ENCODE measurements at places on chromosomes 12 and 14.

- DNase-seq, result no peak
Observed at GRCh38 chr12:113880326-113880725, 85.8 kb downstream of the RBM19 start.

DNA sequence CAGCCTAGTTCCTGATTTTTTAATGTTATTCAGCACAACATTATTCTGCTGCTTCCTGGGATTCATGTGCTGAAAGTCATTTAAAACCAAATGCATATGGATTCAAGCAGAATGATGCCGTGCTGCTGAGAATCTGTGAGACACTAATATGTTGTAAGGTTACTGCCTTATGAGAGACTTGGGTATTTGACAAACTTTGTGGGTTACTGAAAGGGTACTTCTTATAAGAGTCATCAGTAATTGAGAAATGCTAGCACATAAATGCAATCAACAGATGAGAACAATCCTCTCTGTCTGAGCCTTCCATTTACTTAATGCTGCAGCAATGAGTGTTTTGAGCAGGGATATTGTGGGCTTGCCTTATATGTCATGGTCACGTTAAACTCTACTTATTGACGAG, 175.7 kb downstream of the NPAS3 start:
- DNase-seq, result no peak

DNA sequence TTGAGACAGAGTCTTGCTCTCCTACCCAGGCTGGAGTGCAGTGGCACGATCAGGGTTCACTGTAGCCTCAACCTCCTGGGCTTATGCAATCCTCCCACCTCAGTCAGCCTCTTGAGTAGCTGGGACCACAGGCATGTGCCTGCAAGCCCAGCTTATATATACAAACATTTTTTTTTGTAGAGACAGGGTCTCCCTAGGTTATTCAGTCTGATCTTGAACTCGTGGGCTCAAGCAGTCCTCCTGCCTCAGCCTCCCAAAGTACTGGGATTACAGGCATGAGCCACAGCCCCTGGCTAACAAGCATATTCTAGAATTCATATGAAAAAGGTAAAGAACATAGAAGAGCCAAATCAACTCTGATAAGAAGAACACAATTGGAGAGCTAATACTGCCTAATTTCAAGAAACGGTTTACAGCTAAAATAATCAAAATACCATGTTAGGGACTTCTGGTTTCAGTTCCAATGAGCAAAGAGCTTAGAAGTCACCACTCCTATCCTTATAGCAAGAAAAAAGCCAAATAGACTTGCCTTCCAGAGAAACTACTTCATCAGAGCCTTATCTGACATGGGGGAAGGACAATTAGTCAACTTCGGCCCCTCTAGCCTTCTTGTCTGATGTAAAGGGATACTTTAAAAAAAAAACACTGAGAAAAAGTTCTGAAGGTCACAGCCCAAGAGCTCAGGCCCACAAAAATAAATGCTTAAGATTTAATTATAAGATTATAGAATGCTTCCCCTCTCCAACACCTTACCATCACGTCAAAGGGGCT, 37.6 kb downstream of the TMEM116 start:
- no peak for DNase-seq

- no peak for DNase-seq
Observed at GRCh38 chr14:72118841-72119240, 186.6 kb downstream of the RGS6 start.

GRCh38 chr14:66360366-66360926, 125.7 kb upstream of the CCDC196 start:
- DNase-seq, result no peak

DNA sequence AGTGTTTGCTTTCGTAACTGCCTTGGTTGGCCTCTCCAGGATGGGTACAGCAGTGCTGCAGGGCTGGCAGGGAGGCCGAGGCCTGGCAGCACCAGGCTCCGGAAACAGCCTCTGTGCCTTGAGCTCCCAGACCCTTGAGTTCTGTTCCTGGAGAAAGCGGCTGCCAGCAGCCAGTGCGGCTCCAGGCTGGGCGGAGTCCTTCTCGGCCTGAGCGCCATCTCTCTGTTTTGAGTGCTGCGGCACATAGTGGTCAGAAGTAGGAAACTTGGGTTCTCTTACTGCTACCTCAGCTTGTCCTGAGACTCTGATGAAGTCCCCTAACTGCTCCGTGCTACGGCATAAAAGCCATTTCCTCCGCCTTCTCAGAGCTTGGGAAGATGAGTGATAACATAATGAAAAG, 65.9 kb downstream of the KCNA1 start:
- DNase-seq, result no peak

GRCh38 chr14:62081012-62081612, 318.9 kb downstream of the SNAPC1 start:
- DNase-seq, result no peak

DNA sequence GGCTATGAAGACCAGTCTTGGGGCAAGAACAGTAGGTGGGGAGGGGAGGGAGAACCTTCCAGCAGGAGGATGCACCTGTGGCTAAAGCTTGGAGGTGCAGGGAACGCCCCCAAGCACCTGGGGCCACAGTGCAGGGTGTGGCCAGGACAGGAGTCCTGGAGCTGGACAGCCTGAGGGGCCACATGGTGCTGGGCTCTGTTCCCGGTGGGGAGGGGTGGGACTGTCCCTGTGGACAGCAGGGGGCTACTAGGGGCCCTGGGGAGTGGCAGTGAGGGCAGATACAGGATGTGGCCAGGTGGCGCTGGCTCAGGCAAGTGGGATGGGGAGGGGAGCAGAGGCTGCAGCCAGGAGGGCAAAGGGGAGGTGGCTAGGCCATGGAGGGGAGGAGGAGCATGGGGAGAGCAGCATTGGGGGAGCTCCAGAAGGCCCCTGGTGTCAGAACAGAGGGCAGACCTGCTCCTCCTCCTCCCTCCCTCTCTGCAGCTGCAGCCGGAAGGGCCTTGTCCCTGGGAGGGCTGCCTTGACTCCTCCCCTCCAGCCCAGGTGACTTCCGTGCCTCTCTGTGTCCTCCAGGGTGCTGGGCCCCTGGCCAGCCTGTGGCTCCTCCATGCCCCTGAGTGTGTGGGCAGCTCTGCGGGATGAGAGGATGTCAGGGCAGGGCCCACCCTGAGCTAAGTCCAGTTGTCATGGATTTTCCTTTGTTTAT, 68.4 kb upstream of the DLK1 start:
- DNase-seq, result no peak

DNA sequence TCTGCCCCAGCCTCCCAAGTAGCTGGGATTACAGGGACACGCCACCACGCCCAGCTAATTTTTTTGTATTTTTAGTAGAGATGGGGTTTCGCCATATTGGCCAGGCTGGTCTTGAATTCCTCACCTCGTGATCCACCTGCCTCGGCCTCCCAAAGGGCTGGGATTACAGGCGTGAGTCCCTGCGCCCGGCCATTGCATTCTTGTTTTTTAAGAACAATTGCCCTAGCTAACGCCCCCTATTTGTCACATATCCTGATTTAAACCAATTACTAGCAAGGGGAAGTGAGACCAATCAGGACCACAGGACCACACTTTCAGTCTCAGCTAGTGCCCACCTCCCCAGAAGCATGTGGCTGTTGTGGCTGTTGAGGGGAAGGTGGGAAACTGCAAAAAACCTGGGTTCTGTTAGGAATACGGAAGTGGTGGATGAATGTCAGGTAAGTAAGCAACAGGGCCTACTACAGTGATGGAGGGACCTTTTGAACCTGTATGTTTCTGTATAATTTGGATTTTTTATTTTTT, 37.8 kb upstream of the NFYB start:
- DNase-seq, result no peak

GRCh38 chr12:121483949-121484348, 84.0 kb downstream of the RNF34 start:
- DNase-seq, result no peak

GRCh38 chr14:88515499-88516221, 39.1 kb downstream of the PTPN21 start:
- no peak for DNase-seq

DNA sequence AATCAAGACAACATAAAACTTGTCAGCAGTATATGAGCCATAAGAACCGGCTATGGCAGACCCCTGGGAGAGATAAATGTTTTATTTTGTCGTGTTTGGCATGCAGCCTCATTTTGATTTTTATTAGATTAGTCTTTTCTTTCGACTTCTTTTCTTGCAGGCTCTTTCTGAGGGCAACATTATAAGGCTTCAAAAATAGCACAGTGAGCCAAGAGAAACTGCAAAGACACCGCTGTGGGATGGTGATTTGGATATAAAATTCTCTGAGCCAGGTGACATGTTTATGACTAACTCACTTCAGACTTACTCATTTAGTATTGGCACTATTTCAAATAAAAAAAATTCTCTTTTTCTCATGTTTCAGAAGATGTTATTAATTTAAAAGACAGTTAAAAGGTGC, 96.8 kb upstream of the PKP2 start:
- DNase-seq, result no peak

DNA sequence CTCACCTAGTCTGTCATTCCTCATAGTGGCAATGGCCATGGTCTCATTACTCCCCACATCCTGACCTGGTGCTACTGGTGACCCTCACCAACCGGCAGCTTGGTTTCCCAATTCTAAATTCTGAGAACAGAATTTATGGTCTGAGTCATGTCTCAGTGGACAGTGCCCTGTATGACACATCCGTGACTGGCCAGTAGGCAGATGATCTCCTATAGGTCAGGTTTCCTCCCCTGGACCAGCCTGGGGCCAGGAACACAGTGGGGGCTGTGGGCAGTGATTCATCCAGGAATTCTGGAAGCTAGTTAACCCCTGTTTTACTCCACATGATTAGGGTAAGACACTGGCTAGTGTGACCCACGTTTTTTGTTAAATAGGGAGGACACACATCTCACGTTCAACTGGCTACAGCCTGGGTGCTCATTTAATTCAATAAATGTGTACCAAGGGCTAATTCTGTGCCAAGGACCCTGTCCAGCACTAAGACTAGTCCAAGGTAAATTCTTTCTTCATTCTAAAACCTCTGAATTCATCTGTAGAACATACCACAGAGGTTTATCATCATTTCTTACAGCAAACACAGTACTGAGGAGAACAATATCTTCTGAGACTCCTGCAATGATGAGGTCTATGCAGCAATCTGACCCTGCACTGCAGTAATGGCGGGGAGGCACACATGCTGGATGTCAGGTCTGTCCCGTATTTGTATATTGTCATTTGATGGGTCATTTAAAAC, 249.6 kb upstream of the TBX3 start:
- DNase-seq, result no peak

DNA sequence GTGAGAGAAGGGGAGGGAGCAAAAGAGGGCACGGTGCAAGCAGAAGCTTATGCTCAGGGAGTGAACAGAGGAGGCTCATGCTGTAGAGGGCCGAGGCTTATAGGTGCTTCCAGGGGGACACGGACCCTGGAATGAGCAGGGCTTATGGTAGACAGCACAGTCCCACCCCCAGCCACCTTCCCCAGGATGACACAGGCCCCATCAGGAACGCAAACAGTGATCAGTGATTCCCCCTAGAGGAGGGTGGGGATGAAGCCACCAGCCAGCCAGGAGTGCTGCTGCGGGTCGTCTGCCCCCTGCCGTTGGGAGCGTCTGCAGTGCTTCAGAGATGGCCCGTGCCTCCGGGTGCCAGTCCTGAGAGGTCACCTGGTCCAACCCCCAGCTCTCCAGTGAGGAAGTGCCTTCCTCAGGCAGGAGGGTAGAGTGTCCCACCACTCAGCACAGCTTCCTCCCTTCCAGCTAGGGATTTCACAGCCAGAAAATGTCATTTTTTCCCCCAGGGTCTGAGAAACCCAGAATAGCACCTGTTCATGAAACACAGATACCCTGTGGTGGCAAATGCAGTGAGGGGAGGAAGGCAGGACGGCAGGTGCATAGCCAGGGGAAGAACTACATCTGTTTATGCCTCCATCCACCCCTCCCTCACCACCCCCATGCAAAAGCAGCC, 60.7 kb downstream of the SLC6A12 start:
- DNase-seq, result peak; percentile 78

DNA sequence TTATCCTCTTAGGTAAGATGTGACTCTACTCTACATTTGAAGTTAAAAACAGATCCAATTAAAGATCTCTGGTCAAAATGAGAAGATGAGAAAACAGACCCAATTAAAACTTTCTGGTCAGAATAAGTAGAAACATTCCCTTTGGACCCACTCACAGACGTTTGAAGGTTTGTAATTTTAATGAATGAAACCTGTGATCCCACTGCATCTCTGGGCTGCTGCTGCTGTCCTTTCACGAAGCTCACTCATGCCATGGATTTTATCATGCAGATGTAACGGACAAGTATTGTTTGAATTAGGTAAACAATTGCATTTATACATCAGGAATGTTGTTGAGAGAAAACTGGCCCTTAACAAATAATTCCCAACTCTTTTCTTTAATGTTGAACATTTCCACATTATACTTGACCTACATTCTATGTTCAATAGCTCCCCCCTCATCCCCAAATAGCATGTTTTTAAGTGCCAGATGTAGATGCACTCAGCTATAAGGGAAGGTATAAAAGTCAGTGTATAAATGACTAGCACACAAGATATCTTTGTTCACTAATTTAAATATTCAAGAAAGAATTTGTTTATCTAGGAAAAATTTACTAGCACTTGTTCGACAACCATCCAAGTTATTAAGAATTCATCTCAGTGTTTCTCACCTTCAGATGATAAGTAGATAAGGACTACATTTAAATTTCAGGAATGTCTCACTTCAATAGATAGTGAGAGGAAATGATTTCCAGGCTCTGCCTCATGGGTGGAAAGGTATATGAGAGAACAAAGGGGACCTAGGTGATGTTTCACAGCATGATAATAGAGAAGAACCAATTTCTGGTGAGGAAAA, 202.3 kb upstream of the LMNTD1 start:
- DNase-seq, result no peak

DNA sequence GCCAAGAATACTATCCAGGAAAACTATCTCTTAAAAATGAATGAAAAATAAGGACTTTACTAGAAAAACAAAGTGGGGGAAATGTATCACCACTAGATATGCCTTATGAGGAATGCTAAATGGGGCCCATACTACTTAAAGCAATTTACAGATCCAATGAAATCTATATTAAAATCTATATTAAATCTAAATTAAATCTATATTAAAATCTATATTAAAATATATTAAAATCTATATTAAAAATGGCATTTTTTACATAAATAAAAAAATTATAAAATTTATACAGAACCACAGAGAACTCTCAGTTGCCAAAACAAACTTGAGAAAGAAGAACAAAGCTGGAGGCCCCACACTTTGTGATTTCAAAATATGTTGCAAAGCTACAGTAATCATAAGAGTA, 234.5 kb downstream of the RPL10L start:
- no peak for DNase-seq

DNA sequence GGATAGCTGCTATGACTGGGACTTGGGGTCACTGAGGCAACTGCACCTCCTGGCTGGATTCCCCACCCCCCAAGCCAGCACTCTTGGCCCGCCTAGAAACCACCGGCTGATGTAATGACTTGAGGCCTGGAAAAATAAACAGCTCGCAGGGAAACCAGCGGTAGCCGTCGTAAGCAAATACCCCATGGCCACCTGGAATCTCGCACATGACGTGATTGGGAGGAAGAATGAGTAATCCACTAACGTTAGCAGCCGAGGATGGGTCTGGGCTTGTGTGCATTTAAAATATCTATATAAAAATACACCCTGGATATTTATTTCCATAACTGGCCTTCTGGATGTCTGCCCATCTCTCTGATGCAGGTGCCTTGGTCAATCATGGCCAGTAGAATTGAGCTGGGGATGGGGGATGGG, 120.1 kb downstream of the SMOC1 start:
- DNase-seq, result no peak

- DNase-seq, result no peak
Observed at GRCh38 chr14:59123975-59124374, 64.5 kb upstream of the DAAM1 start.
